ENCODE measurements at places on chromosomes 4 and X. TPM values are rescaled to one million over a fixed set of nuclear protein-coding genes. Genes with fewer than 3 reads are reported as not detected.

ADH1B gene
- 21.3 TPM for polyA plus RNA-seq

ALPK1 gene
- 1.3 TPM for polyA plus RNA-seq

DNA sequence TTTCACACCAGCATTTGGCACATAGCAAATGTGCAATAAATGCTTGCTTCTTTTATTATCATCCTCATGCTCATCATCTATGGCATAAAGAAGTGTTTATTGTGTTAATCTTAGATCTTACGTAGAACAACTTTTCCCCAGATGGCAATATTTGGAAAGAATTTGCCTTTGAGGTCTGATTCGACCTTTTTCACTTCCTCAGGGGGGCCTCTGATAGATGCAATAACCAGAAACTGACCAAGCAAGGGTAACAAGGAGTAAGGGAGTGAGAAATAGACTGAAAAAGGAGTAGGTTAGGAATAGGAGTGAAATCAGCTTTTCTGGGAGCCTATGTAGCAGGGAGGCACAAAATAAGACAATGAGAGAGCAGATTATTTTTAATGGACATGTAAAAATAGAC lies 70.2 kb downstream of the RRAGB start:
- no peaks in the 10 kb centered on the region for H3K36me3 ChIP-seq
- no peaks in the 10 kb centered on the region for H3K4me1 ChIP-seq
- no peak overlapping the region for H3K27ac ChIP-seq
- DNase-seq: no peak
- no peak overlapping the region for H3K4me3 ChIP-seq

DNA sequence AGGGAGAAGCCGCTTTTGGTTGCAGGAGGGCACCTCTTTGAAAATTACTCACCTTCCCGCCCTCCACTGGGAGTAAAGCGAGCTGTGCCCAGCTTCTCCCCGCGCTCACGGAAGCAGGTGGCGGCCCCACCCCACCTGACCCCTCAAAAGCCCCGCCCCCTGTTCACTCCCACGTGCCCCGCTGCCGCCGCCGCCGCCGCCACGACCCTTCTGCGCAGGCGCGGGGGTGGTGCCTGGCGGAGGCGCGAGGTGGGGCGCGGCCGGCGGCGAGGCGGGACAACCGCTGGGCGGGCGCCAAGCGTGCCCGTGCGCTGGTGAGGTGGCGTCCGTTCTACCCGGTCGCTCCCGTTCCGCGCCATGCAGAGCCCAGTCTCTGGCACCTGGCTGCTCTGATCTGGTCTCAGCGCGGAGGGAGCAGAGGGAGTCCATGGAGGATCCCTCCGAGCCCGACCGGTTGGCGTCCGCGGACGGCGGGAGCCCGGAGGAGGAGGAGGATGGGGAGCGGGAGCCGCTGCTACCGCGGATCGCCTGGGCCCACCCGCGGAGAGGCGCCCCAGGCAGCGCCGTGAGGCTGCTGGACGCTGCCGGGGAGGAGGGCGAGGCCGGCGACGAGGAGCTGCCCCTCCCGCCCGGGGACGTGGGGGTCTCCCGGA lies at the start of gene PI4K2B:
TSS of gene PI4K2B (plus strand) at position 297 of the 653 bp plus-strand sequence. CDS start at position 428, 131 bp downstream.
- peak within 1 kb of the TSS; percentile 94 for H3K27ac ChIP-seq
- H3K27me3 ChIP-seq: no peaks in the 10 kb centered on the region
- no peaks in the 10 kb centered on the region for H3K36me3 ChIP-seq
- H3K4me3 ChIP-seq: peak within 1 kb of the TSS; percentile 84

DNA sequence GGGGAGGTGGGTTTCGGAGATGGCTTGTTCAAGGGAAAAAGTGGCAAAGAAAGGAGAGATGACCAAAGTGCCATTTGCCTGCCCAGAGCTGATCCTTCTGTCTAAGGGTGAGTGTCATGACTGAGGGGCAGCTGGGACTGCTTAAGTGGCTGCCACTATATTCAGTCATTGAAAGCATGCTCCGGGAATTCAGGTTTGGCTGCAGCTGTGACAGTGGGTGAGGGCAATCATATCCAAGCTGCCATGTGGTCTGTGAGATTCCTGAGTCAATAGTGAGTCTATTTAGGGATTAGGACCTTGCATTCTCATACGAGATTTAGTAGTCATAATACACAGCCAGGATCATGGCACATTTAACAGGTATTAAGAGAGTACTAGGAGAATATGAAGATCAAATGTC lies 138.8 kb upstream of the BANK1 start:
- H3K4me1 ChIP-seq: peaks cover 16% of the 10 kb centered on the region
- no peak for DNase-seq
- no peaks in the 10 kb centered on the region for H3K36me3 ChIP-seq
- no peaks in the 10 kb centered on the region for H3K27me3 ChIP-seq

DNA sequence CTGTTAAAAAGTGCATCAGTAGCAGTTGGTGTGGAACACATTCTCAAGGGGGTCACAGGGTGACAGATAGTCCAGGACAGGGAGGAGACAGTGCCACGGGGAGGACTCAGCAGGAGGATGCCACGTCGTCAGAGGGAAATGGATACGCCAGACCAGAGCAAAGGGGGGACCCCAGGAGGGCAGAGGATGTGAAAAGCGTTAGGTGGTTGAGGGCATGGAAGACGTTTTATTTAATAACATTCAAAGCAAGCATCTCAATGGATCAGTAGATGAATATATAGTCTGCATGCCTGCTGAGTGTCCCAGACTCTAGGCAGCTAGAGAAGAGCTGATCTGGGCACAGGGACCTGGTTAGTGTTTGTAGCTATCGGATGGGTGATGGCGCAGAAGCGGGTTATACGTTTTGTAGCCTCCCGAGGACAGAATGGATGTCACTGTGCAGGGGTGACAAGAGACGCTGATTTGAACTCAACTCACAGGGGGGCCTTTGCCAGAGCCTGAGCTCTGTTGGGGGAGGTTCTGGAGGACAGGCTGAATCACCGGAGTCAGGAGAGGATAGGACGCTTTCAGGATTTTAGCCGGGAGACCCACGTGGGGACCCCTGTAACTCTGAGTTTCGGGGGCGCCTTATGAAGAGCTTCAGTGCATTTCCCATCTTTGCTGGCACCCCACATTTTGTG lies 81.3 kb downstream of the STOX2 start:
- H3K27me3 ChIP-seq: no peaks in the 10 kb centered on the region
- peaks cover 66% of the 10 kb centered on the region for H3K4me1 ChIP-seq
- DNase-seq: no peak
- no peak overlapping the region for H3K27ac ChIP-seq

DNA sequence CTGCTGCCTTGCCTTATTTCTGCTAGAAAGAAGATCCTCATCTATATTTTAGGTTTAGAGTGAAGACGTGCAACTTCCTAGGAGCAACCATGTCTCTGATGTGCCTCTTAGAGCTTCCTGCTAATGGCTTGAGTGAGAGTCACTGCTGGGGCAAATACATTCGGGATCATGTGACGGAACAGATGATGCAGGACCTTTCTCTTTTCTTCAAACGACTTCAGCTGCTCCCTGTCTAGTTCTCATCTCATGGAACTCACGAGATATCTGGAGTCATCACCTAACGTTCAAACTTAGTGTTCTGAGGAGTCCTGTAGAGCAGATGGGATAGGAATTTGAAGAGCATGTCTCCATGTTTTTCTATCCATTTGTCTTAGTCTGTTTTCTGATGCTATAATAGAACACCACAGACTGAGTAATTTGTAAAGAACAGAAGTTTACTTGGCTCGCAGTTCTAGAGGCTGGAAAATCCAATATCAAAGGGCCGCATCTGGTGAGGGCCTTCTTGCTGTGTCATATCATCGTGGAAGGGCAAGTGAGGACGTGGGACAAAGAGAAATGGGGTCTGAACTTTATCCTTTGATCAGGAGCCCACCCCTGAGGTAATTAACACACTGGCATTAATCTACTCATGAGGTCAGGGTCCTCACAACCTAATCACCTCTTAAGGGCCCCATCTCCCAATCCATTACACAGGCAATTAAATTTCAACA lies 43.5 kb upstream of the SCRG1 start:
- no peak for DNase-seq
- H3K27me3 ChIP-seq: no peaks in the 10 kb centered on the region
- H3K27ac ChIP-seq: no peak overlapping the region

DNA sequence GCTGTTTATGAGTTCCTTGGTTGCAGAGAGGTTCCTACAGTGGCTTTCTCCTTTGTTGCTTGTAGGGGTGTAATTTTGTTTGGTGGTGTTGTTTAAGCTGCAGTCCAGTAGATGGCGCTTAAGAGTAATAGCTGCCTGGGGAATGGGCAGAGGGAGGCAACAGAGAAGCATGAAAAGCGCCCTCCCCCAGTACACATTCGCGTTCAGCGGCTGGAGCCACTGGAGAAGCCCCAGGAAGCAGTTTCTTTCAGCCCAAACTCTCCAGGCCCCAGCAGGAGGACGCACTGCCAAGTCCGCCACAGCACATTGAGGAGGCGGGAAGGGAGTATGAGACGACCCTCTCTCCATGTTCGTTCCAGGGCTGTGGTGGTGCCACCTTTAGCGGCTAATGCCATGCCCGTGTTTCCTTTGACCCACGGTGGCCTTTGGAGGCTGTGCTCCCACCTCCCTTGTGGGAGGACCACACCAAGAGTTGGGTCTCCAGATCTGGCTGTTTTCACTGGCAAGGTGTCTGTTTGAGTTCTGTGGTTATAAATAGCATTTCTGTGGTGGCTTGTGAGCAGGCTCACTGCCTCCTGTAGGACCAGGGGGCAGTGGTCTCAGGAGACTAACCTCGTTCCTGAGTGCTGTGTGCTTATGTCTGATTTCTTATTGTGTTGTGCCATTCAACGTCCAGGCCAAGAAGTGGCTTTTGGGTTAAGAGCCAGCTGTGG lies 252.3 kb downstream of the ARHGAP10 start:
- H3K4me3 ChIP-seq: no peak overlapping the region
- DNase-seq: no peak
- H3K27me3 ChIP-seq: no peaks in the 10 kb centered on the region
- H3K36me3 ChIP-seq: no peaks in the 10 kb centered on the region

DNA sequence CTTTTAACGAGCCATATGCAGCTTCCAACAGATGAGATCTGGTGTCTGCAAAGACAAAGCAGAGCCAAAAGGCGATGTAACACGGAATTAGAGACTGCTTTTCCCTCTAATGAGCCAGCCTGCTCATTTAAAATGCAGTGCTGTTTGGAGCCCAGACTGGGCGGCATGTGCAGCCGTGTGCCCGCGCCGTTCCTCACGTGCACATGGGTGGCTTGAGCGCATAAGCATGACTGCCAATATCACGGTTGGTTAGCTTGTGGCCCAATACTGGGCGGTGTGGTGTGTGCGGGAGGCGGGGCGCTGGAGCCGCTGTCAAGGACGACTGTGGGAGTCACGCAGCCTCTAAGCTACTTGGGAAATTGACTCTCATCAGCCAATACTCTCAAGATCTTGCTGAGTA lies 87.0 kb upstream of the SCOC start:
- no peak for DNase-seq
- no peaks in the 10 kb centered on the region for H3K4me1 ChIP-seq
- H3K4me3 ChIP-seq: no peak overlapping the region
- peaks cover 9% of the 10 kb centered on the region for H3K27me3 ChIP-seq
- H3K27ac ChIP-seq: no peak overlapping the region

- H3K27me3 ChIP-seq: no peaks in the 10 kb centered on the region
- no peak for DNase-seq
- H3K4me1 ChIP-seq: no peaks in the 10 kb centered on the region
- H3K36me3 ChIP-seq: no peaks in the 10 kb centered on the region
- H3K27ac ChIP-seq: no peak overlapping the region
Measured at GRCh38 chr4:138954428-138954827, 61.2 kb upstream of the NOCT start.

DNA sequence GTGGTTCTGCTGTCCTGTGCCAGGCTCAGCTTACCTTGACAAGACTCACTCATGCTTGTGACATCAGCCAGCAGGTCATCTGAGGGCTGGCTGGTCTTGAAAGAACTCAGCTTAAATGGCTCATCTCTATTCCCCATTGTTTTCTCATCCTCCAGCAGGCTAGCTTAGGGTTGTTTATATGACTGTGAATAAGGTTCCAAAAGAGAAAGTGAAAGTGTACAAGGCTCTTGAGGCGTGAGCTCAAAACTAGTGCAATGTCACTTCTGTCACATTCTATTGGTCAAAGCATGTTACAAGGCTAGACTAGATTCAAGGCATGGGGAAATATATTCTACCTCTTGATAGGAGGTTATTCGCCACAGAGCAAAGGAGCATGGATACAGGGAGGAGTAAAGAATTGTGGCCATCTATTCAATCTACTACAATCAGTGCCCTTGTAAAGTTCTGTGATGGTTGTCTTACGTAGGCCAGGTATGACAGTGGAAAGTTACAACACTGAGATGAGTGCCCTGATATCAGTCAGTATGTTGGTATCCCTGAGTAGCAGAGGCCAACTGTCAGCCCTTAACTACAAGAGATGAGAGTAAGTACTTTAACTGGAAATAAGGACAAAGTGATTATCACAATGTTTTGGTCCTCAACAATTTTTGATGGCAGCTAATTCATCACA lies 19.8 kb upstream of the TMLHE start:
- no peak for DNase-seq
- no peak overlapping the region for H3K4me3 ChIP-seq
- H3K27me3 ChIP-seq: no peaks in the 10 kb centered on the region
- H3K4me1 ChIP-seq: no peaks in the 10 kb centered on the region
- peak overlapping the region; percentile 10 for H3K27ac ChIP-seq

GRCh38 chr4:176409627-176410026 lies 89.9 kb downstream of the SPCS3 start:
- DNase-seq: no peak
- no peaks in the 10 kb centered on the region for H3K36me3 ChIP-seq
- no peak overlapping the region for H3K27ac ChIP-seq
- no peaks in the 10 kb centered on the region for H3K27me3 ChIP-seq

DNA sequence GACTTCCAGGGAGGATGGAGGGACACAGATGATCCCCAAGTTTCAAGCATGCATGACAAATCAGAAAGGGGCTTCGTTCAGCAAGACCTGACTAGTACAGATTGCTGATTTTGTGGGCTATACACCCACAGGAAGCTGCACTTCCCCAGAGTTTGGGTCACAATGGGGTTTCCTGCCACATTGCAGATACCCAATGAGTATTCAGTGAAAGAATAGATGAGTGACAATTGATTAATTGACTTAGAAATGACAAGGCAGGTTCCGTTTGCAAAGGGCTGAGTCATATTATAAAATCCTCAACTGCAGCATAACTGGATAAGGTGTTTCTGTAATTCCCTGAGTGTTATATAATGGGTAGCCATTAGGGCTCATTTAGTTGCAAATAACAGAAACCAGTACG lies 146.6 kb upstream of the TBL1X start:
- no peak for DNase-seq
- no peak overlapping the region for H3K27ac ChIP-seq
- no peaks in the 10 kb centered on the region for H3K4me1 ChIP-seq
- H3K27me3 ChIP-seq: no peaks in the 10 kb centered on the region
- no peaks in the 10 kb centered on the region for H3K36me3 ChIP-seq

Data from heart left ventricle (tissue), 16 donors.